ENCODE measurements at places on chromosomes 2 and 18.

- DNase-seq: peak; percentile 38
These were observed 25.0 kb downstream of the SPEG start for GRCh38 chr2:219459460-219460311.

GRCh38 chr2:217429981-217430500, 570.2 kb upstream of the TNP1 start:
- no peak for DNase-seq

DNA sequence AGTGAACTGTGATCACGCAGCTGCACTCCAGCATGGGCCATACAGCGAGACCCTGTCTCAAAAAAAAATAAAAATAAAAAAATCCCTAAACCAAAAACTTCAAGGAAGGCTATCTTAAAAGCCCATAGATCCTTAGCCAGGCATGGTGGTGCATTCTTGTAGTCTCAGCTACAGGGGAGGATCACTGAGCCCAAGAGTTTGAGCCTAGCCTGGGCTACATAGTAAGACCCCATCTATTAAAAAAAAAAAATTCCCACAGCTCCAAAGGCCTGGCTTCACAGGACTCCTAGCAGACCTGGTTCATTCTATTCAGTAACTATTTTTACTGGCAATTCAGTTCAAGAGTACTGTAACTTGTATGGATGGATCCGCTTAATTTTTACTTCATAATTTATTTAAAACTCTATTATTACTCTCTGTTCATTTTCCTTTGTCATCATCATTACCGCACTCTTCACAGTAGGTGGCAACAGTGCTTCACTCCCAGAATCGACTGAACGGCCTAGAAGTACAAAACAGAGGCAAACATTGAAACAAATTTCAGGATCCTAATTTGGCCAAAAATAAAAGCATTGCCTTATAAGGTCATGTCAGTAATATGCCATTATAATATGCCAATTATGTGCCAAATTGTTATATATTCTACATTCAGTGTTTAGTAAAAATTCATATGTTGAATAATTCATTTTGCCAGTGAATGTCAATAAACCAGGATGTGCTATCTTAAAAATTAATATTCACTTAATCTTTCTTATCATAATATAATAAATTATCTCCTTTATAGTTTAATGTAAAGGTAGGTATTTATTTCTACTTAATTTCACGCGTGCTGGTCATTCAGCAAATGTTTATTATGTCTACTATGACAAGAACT, 14.3 kb upstream of the STAM2 start:
- DNase-seq: peak; percentile 55

- DNase-seq: no peak
These were observed 27.6 kb downstream of the C2orf76 start for GRCh38 chr2:119338826-119339561.

DNA sequence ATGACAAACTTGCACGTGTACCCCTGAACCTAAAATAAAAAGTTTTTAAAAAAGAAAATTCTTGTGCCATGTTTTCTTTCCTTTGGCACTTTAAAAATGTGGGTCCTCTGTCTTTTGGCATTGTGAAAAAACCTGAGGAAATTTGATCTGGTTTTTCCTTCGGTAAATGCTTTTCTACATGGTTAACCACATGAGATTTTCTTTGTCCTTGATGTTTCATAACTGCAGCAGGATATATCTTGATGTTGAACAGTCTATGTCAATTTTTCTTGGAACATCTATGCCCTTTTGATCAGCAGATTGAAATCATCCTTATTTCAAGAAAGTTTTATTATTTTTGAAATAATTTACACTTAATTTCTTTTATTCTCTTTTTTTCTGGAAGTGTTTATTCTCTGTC, 109.1 kb downstream of the TMEM17 start:
- no peak for DNase-seq

- DNase-seq: no peak
These were observed 86.1 kb downstream of the GBX2 start for GRCh38 chr2:236082061-236082460.

DNA sequence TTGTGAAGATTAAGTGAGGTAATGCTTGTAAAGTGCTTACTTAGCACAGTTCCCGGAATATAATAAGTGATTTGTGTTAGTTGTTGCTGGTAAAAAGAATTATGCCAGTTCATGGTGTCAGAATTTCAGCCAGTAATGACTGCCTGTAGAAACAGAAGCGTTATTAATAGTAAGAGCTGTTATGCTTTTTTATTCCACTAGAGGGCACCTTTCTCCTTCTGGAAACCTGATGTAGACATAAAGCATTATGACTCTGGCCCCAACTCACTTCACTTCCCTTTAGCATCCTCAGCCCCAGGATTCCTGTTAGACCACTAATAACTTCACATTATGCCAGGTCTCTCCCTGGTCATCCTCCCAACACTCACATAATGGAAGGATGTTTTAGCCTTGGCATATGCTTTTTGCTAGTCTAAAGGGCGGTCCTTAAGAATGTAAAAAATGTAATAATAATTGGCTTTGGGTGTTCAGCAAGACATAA, 34.9 kb downstream of the C18orf54 start:
- peak; percentile 82 for DNase-seq

- no peak for DNase-seq
These were observed 62.1 kb downstream of the SCN3A start for GRCh38 chr2:165141601-165142354.

- DNase-seq: no peak
These were observed 176.9 kb downstream of the DIS3L2 start for GRCh38 chr2:232138441-232138840.

DNA sequence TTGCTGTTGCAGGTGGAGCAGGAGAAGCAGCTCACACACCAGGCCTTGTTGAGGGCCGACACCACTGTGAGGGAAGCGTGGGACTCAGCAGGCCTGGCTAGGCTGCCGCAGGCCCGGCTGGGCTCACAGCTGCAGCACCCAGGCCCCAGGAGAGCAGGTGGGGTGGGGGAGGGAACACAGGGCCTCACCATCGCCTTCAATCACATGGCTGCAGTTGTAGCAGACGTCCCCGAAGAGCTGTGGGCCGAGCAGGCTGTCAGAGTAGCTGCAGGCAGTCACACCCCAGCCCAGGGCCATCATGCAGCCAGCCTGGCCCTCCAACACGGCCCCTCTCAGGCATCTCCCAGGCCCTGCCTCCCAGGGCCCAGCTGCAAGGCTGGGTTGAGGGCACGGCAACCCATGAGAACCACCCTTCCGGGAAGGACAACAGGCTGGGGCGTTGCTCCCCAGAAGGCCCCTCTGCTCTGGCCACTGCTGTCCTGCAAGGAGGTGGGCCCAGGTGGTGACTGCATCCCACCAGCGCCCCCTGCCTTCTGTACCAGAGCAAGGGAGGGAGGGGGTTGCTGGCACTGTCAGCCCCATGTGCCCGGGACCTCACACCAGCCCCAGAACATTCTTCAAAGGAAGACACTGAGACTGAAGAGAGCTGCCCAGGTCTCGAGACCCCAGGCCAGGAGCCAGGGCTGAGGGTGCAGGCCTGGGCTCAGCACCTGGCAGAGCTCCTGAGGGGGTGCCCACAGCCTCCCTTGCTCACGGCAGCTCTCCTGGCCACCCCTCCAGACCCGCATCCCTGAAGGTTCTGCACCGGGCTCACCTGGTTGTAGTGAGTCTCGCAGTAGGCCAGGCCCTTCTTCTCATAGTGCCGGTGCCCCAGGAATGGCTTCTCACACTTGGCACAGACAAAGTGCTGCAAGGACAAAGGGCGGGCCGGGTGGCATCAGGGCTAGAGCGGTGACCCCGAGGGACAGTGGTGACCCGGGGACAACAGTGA, 5.6 kb upstream of the GPR17 start:
- DNase-seq: no peak

DNA sequence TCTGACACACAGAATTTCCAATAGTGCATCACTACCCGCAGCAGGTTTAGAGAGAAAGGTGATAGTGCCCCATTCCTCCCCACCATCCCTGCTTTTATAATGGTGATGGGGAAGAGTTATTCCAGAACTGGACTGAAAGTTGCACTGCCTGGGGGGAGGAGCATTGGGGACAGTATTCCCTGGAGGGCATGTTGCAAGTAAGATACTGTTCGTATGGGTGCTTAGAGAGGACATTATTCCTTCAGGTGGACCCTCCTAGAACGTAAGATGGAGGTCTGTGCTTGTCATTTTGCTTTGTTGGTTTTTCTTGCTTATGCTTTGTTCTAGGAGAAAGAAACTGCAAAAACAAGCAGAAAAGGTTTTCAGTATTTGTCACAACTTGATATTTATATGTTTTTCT, 23.7 kb downstream of the MRPS9 start:
- DNase-seq: no peak

GRCh38 chr2:11850082-11850481, 103.7 kb downstream of the LPIN1 start:
- no peak for DNase-seq

GRCh38 chr2:225041851-225042799, at the start of gene DOCK10:
DOCK10 (minus strand) TSS chr2:225042468; CDS start chr2:225042374, 94 bp downstream.
- peak; percentile 7 for DNase-seq

DNA sequence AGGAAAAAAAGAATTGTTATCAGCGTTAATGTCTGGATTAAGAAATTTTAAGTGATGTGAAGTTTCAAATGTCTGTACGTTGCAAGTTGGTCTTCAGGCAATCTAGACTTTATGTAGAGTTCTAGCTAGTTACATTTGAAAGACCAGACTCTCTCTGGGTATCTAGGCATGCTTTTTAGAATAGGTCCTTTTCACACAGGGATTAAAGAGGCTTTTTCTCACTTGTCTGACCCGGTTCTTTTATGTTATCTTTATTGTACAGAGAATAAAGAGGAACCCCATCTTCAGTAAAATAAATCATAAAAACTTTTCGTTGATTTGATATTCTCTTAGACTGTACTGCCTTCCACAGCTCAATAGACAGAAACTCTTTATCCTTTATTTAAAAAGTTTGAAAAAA, 8.5 kb upstream of the EML6 start:
- DNase-seq: no peak

DNA sequence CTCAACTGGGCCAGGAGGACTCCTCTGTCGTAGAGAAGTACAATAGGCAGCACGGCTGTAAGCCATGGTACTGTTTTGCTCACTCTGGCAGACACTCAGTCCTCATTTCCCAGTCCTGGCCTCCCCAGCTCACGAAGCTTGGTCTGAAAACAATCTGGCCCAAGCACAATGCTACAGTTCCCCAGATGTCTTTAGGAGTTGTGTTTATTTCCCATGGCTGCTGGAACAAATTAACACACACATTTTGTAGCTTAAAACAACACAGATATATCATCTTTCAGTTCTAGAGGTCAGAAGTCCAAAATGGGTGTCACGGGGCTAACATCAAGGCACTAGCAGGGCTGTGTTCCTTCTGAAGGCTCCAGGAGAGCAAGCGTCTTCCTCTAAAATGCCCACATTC, 13.0 kb downstream of the FABP1 start:
- DNase-seq: no peak

- DNase-seq: no peak
These were observed 415.2 kb upstream of the TCF4 start for GRCh38 chr18:56003009-56003719.

GRCh38 chr18:58645398-58645797, 16.5 kb upstream of the ALPK2 start:
- no peak for DNase-seq

GRCh38 chr2:218024336-218024735, 21.5 kb upstream of the TNS1 start:
- no peak for DNase-seq

GRCh38 chr2:236919209-236919608, 166.5 kb upstream of the COPS8 start:
- DNase-seq: no peak

- no peak for DNase-seq
These were observed 4.8 kb downstream of the REG1B start for GRCh38 chr2:79082987-79083386.

DNA sequence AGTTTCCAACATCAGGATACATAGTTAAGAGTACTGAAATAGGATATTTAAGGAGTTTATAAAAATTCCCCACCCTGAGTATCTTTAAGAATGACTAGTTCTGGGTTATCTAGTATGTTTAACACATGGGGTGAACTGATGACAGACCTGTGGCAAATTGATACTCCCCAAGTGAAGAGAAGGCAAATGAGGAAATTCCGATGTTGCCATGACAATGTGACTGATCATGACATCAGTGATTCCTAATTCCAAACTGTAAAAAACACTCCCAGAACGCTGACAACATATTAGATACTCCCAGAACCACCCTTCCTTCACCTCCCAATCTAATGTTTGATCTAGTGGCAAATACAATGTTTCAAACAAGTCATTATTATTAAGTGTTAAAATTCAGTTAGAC, 77.6 kb downstream of the RBMS1 start:
- no peak for DNase-seq

GRCh38 chr2:63538390-63538789, 49.9 kb downstream of the WDPCP start:
- no peak for DNase-seq

DNA sequence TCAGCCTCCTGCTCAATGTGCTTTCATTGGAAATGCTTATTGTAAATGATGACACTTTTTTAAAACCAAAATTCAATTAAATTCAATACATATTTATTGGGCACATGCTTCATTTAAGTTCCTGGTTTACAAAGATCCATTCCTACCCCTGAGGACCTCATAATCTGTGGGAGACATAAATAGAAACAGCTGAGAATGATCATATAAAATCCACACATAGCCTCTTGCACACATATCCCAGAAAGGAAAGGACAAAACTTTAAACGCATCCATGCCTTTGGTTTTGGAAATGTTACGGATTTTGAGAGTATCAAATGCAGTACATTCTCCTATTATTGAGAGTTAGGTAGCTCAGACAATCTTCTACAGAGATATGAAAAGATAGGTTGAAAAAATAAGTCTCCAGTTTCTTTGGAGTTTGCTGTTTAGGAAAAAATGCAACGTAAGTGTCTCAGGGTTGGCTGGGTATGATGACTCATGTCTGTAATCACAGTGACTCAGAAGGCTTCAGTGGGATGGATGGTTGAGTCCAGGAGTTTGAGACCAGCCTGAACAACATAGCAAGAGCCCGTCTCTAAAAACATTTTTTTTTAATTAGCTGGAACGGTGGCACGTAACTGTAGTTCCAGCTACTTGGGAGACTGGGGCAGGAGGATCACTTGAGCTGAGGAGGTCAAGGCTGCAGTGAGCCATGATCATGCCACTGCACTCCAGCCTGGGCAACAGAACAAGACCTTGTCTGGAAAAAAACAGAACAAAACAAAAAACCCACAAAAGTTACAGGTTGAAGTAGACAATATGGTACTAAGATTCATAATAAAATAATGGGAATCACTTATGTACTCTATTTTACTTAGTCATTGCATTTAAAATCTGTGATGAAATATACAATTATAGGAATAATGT, 3.9 kb upstream of the PRELID3A start:
- peak; percentile 77 for DNase-seq

DNA sequence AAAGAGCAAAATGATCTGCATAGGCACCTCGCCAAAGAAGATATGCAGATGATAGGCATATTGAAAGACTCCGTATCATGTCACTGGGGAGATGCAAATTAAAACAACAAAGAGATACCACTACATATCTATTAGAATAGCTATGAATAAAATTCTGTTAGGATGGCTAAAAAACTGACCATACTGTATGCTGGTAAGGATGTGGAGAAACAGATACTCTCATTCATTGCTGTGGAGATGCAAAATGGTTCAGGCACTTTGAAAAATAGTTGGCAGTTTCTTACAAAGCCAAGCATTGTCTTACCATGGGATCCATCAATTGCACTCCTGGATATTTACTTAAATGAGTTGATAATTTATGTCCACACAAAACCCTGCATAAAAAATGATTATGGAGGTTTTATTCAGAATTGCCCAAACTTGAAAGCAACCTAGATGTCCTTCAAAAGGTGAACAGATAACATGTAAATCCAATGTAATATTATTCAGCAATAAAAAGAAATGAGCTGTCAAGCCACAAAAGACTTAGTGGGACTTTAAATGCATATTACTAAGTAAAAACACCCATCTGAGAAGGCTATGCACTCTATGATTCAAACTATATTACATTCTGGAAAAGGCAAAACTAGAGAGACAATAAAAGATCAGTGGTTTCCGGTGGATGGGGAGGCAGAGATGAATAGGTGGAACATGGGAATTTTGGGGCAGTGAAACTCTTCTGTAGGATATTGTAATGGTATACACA, 31.2 kb downstream of the ZNF385B start:
- DNase-seq: no peak
